Stimulated activated CD8-positive, alpha-beta memory T cell treated with anti-CD3 and anti-CD28 coated beads, Interleukin-2, amount 100 ng/mL, for 1 hour (primary cell): ENCODE measurements at places on chromosomes 4 and X.

DNA sequence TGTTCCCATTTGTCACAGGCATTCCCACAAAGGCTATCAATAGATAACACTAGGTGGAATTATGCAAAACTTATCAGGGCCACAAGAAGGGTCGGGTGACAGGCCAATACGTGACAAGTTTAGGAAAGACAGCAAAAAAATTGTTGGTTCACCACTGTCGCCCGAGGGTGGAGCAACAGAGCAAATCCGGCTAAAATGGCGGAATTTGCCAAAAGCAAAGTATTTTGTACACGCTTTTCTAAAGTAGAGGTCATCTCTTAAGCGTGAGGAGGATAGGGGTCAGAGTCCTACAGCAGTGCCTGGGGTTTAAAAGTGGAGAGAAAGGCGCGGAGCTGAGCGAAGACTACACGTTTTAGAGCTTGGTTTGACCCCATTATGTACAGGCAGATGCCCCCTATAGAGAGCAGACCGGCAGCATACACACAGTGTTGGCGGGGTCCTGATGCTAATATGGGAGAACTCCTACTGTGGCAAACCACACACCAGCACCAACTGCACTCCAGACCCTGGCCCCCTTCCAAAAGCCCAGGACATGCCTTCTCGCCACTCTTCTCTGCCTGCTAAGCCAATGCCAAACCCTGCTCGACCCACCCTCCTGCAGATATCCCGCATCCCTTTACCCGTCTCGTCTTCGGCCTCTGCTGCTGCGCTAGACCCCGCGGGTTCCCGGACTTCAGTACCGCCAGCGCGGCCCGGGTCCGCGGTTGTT, 733 bp downstream of the CCNA2 start:
- DNase-seq: no peak

DNA sequence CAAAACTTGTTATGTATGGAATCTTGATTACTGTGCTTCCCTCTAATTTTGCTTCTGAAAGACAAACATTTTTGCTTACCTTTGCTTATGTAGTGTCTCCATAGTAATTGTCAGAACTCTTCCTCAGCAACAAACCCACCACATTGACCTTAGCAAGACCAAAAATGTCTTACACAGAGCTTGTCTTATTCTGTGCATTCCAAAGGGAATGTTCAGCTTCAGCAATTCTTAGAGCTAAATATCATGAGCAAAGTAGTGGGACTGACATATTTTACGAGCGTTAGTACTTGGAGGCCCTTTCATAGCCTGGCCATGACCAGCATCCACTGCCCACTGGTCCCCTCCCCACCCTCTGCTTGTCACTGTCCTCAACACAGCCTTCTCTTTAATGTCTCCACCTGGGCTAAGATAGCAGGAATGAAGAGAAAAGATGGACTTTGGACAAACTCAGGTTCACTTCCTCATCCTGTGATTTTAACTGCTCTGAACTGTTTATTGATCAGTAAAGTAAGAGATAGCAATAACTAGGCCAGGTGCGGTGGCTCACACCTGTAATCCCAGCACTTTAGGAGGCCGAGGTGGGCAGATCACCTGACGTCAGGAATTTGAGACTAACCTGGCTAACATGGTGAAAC, 15.5 kb upstream of the SH3D19 start:
- DNase-seq: no peak

DNA sequence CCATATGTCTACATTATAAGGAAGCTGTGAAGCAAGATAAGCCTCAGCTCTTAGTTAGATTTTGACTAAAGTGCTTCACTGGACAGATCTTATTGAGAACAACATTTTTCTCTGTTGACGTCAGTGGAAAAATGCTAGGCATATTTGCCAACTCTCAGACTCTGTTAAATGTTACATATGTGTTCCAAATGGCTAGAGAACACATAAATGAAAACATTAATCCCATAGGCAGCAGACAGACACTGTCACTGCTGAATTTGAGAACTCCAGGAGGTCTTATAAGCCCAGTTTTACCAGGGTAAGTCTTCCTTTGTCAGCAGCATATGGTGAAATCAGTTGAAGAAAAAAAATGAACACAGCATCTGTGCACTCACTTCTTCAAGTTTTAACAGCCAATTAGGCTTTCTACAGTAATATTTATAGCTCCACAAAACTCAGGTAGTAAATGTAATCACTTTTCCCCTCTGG, 186.9 kb downstream of the CAMK2D start:
- no peak for DNase-seq

DNA sequence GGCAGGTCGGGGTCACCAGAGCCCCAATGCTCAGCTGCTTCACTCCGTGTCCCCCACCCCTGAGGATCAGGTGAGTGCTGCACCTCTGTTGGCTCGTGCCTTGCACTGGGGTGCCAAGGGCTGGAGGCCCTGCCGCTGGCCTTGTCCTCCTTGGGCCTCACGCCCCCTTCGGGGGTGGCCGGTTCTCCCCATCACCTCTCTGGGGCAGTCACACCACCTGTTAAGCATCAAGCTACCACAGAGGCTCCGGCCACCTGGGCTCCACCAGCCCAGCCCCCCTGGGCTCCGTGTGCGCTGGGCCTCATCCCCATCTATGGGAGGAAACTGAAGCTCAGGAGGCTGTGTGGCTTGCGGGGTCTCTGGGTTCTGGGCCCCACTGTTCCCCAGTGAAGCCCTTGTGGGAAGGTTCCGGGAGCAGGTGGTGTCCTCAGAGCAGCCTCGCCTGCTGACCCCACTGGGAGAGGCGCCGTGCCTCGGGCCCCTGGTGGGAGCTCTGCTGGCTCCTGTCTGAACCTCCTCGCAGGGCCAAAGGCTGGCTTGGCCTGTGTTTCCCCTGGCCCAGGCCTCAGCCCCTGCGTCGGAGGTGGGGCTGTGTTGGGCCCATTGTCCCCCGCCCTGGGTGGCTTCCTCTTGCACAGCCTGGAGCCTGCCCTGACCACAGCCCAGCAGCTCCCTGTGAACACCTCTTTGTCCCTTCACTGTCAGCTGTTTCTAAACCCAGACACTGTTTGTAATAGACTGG, 30.8 kb downstream of the DOK7 start:
- no peak for DNase-seq

DNA sequence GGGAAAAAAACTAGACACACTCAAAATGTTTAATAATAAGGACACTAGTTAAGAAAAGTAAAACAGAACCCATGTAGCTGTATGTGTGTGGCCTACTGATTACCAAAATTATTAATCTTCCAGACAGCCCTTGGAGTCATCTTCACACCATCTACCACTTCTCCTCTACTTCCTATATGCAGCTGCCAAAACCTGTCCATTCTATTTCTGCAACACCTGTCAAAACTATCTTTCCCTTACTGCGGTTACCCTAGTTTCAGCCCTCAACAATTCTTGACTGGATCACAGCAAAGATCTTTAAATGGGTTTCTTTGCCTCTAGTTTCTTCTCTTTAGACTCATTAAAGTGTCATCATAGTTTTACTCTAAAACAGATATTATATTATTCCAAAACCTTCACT, 72.6 kb downstream of the GPR82 start:
- no peak for DNase-seq

- no peak for DNase-seq
These were observed 4.3 kb downstream of the HADH start for GRCh38 chr4:107993969-107994368.

- no peak for DNase-seq
These were observed 285.9 kb upstream of the ARSJ start for GRCh38 chr4:114265342-114265741.

- no peak for DNase-seq
These were observed 98.9 kb upstream of the BMP3 start for GRCh38 chr4:80931631-80932081.

GRCh38 chr4:85824166-85824945, 349.4 kb downstream of the ARHGAP24 start:
- no peak for DNase-seq

DNA sequence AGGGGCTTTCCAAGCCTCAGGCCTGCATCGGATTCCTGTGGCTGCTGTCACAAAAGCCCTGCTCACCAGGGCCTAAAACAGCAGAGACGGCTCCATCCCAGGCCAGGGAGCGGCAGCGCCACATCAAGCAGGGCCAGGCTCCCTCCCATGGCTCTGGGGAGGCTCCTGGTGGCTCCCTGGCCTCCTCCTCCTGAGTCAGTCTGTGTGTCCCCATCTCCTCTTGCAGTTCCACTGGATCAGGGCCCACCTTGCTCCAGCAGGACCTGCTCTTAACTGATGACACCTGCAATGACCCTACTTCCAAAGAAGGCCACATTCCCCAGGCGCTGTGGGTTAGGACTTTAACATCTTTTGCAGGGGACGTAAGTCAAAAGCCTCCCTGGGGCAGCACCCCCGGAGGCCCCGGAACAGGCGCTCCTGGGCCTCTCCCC, 51.9 kb downstream of the CPZ start:
- no peak for DNase-seq

GRCh38 chr4:110371016-110371770, 104.8 kb upstream of the ENPEP start:
- no peak for DNase-seq

GRCh38 chr4:95838192-95838591, 1.7 kb upstream of the PDHA2 start:
- no peak for DNase-seq

- no peak for DNase-seq
These were observed 55.4 kb upstream of the RASGEF1B start for GRCh38 chr4:81527115-81527514.

- DNase-seq: no peak
These were observed 71.4 kb upstream of the DCAF12L2 start for GRCh38 chrX:126237524-126237923.

DNA sequence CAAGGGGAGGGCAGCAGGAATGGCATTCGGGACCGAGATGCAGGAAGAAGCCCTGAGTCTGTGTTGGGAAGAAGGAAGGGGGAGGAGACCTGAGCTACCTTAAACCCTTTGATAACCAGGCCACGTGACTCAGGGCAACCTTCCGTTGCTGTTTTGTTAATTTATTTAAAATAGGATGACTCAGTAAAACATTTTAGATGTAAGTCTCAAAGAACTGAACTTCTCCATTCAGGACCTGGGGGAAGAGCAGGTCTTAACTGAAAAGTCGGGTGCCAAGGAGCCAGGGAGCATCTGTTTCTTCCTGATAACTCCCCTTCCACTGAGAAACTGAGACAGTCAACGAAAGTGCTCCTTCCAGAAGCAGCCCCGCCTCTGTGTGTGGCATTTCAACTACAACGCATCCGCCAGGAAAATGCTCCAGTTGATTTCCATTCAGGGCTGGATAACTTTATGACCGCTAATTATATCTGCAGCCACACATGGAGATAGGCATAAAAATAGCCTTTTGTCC, 88.0 kb downstream of the IRF2 start:
- DNase-seq: no peak

DNA sequence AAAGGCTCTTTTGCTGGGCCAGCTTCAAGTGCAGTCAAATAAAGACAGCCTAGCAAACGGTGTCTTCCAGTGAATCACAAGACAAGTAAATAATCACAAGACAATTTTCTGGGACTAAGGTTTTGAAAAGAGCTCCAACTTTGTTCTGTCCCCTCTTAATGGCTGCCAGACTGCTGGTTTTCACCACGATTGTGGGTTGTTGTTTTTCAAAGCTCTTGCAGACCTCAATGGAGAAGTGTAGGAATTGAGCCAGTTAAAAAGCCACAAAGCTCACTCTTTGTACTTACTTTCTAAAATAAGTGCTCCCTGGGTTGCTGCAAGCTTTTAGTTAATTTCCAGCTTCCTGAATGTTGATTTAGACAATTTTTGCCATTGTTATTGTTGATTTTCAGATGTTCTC, 405.8 kb upstream of the HTR2C start:
- no peak for DNase-seq
